ENCODE measurements at places on chromosomes 1 and 21.

DNA sequence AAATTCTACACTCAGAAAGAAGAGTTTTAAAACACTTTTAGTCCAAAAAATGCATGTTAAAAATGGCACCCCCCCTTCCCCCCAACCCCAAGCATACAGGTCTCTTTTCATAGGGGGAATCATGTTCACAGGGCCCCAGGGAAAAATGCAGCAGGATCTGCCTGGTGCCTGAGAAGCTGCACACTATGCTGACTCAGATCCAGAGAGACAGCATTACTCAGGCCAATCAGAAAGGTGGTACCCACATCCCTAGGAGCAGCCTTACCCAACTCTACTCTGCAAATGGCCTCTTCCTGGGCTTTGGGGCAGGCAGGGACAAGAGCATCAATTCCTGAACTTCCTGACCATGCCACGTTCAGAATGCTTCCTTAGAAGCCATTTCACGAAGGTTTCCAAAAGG, 119.0 kb downstream of the HIVEP3 start:
- no peak for DNase-seq

DNA sequence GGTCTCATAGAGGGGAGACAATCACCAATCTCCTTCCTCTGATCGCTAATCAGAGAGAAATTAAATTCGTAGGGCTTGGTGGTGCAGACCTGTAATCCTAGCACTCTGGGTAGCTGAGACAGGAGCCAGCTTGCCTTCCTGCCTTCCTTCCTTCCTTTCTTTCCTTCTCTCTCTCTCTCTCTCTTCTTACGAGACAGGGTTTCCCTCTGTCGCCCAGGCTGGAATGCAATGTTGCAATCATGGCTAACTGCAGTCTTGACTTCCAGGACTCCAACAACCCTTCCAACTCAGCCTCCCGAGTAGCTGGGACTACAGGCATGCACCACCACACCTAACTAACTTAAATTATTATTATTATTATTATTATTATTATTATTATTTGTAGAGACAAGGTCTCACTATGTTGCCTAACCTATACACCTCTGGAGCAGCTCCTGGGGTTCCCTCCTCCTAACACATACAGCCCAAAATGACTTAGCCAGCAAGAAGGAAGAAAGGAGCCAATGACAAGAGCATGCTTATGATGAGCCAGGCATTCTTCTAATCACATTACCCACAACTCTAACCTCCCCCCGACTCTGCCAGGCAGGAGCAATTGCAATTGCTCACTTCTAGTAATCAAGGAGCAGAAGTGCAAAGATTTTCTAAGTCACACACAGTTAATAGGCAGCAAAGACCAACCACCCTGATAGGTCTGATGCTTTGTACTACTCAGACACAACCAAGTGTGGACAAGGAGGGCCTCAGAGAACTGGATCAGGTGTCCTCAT, 105.4 kb upstream of the F3 start:
- no peak for DNase-seq

GRCh38 chr1:113123737-113124136, 50.7 kb downstream of the LRIG2 start:
- no peak for DNase-seq

DNA sequence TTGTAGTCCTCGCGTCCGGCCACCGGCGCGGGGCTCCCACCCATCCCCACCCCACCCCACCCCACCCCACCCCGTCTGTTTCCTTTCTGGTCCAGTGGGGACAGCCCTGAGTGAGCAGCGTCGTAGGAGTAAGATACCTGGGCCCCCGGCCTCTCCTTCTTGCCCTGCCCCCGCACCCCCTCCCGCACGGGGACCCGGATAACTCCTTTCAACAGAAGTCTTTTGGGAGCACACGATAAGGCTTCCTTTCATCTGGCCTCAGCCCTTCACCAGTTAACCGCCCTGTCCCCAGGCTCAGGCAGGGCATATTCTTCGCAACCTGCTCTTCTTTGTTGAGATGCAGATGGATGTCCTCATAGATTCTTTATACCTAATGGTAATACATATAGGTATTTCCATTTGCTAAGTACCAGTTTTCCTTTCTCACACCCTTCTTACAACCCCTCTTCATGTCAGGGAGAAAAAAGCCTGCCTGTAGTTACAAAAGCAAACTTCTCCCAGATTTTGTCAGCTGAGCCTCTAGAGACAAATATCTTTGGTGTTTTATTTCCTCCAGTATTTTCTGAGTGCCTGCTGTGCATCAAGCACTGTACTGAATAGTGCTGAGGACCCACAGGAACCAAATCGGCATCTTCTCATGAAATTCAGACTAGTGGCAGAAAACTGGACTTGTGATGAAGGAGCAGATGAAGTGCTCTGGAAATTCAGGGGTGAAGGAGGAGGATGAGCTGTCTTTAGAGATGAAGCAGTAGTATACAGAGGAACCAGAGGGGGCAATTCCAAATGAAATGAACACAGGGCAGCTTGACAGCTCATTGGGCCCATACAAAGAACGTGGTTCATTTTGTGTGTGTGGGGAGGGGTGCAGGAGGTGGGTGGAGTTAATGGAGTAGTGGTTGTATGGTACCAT, 33.6 kb downstream of the SLC2A1 start:
- DNase-seq, result no peak

- DNase-seq, result no peak
Measured at GRCh38 chr1:87336623-87337067, 8.0 kb downstream of the LMO4 start.

GRCh38 chr1:30818568-30819243, 61.1 kb upstream of the LAPTM5 start:
- no peak for DNase-seq

- no peak for DNase-seq
Measured at GRCh38 chr1:197619008-197619640, 156.2 kb downstream of the DENND1B start.

DNA sequence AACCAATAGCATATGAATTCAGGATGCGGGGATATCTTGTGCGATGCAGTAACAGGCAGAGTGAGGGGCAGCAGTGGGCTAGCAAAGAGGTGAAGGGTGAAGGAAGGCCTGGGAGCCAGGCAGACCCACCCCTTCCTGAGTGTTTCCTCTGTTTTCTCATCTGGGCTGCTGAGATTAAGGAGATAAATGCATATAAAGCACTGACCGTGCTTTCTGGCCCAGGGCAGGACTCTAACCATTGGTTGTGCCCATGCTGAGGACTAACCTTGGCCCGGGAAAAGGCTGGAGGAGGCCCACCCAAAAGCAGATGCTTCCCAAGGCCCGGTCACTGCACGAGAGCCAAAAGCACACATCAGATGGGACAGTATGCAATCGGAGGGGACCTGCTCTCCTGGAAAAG, 87.6 kb downstream of the PSMG1 start:
- DNase-seq, result no peak

GRCh38 chr21:24042687-24043086, 1564.6 kb downstream of the MRPL39 start:
- no peak for DNase-seq

GRCh38 chr21:28429161-28429560, 563.5 kb downstream of the LTN1 start:
- DNase-seq, result no peak

GRCh38 chr1:150005606-150006005, 4.9 kb downstream of the OTUD7B start:
- no peak for DNase-seq

GRCh38 chr21:15138490-15138889, 73.7 kb upstream of the NRIP1 start:
- DNase-seq, result no peak

- DNase-seq, result no peak
Measured at GRCh38 chr1:14639291-14640050, 41.0 kb downstream of the KAZN start.

DNA sequence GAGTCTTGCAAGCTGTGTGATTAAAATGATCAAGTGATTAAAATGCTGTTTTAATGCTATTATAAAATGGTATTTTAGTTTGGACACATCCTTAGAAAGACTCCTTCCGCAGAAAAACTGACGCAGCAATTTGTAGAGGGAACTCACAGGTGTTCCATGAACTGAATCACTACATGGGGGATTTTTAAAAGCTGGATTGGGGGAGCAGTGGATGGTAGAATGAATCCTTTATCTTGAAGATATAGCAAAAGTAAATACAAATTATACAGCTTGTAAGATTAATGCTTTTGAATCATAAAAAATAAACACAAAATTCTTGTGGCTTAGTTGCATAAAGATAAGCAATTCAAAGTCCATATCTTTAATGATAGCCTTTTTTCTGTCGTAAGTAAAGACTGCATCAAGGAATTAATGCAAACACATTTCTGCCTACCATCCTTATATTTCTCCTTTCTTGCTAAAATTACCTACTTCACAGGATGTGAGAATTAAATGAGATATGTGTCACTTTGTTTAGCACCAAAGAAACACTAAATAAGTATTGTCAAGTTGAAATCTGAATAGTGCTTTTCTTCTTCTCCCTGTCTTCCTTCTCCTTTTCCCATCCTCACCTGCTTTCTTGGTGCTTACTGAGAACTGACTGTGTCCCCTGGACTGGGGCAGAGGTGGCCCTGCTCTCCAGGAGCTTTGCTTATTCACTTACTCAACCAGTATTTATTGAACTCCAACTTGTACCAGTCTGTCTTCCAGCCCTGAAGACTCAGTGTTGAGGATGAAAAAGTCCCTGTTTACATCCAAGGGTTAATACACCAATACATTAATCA, 61.5 kb upstream of the F3 start:
- DNase-seq, result no peak

- peak; percentile 95 for DNase-seq
Measured at GRCh38 chr1:205335692-205336091, 14.1 kb upstream of the NUAK2 start.

- no peak for DNase-seq
Measured at GRCh38 chr1:35572296-35572695, 818 bp upstream of the TFAP2E start.

DNA sequence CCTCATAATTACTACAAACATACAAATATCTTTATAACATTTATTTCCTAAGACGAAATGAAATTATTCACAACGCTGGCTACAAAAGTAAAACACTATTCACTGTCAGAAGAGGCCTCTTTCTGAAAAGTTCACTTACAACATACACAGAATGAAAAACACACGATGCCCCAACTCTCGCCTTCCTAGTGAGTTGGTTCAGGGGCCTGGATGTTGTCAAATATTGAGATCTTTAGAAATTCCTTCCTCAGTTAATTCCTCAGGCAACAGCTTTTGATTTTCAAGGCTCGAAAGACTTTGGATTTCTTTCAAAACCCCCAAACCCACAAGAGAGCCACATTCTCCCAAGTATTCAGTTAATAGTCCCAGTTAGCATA, 14.2 kb upstream of the KCNE1 start:
- DNase-seq, result no peak

DNA sequence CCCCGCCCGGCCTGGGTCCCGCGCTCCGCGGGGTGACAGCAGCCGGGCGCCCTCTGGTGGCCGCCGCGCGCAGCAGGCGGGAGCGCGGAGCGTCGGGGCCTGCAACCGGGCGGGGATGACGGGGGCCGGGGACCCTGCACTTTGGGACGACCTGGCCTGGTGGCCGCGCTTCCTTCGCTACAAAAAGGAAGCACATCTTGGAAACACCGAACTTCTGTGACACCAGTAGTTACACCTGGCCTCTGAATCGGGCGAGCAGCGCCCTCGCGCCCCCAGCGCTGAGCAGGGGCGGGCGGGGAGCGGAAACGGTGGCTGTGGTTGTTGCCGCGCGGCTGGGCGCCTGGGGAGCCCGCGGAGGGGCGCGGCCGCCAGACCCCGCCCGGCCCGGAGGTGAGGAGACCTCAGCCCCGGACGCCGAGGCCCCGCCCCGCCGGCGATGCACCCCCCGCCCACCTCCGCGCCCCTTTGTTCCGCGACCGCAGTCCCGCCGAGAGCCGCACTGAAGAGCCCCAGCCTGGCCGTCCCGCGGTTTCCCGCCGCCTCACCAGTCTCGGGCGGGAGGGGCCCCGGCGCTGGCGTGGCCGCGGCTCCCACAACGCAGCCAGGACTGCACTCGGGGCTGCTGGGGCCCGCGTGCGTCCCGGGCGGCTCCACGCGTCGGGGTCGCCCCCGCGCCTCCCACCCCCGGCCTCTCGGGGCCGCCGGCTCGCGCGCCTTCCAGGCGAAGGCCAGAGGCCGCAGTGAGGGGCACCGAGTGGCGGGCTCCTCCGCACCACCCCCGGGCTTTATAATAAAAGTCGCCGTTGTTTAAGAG, 59.3 kb downstream of the H3-3A start:
- DNase-seq, result peak; percentile 79

- DNase-seq, result no peak
Measured at GRCh38 chr1:157035121-157035520, 10.4 kb downstream of the ARHGEF11 start.

DNA sequence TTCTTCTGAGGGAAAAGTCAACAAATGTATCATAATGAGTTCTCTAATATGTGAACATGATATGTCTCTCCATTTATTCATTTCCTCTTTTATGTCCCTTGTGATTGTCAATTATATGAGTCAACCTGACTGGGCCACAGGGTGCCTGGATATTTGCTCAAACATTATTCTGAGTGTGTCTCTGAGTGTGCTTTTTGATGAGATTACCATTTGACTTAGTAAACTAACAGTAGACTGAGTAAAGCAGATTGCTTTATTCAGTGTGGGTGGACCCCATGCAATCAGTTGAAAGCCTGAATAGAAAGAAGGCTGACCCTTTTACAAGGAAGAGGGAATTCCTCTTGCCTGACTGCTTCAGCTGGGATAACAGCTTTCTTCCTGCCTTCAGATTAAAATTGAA, 142.6 kb downstream of the SLC35F3 start:
- no peak for DNase-seq

GRCh38 chr1:92759361-92759760, 25.5 kb downstream of the EVI5 start:
- DNase-seq, result no peak

DNA sequence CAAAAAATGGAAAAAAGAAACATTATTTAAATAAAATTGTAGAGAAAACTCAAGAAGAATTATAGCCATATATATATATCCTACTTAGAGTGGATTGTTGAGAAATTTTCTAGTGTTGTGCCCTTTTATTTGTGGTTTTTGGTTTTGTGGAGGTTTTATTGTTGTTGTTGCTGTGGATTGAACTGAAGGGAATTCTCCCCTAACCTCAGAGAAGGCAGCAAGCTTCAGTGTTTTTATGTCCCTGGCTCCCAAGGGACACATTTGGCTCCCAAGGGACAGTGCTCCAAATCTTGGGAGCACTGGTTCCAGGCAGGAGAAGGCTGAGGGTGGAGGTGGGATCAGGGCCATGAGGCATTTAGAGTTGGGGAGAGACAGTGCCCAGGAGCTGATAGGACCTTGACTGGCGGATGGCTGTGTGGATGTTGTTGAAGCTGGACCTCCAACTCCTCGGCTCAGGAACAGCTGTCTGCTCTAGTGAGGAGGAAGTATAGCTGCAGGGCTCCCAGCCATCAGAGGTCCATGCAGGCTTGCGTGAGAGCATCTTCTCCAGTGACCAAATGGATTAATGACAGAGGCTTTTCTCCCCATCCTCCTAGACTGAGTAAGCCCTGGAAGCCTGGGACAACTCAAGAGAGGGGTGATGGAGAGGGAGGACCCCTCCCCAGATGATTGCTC, 100.5 kb downstream of the TEX35 start:
- no peak for DNase-seq

- no peak for DNase-seq
Measured at GRCh38 chr1:24315391-24315790, 3.8 kb upstream of the GRHL3 start.

DNA sequence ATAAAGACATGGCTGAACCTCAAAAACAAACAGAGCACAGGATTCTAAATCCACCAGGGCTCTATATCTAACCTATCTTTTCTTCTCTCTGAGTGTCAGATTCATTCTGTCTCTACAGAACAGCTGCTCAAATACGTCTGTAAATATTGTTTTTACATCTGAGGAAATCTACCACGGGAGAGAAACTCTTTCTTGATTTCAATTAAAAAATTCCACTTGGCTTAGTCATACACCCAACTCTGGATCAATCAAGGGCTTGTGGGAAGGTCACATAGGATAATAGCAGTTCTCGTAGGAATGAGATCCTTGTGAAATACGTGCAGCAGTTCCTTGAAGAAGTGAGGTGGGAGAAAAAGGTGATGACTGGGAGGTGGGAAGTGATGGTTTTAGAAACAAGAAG, 1355.7 kb upstream of the ADGRL2 start:
- DNase-seq, result no peak

Data from endothelial cell (in vitro differentiated cells).